Dorsolateral prefrontal cortex (tissue), 122 donors: ENCODE measurements at places on chromosomes 3 and 15.

DNA sequence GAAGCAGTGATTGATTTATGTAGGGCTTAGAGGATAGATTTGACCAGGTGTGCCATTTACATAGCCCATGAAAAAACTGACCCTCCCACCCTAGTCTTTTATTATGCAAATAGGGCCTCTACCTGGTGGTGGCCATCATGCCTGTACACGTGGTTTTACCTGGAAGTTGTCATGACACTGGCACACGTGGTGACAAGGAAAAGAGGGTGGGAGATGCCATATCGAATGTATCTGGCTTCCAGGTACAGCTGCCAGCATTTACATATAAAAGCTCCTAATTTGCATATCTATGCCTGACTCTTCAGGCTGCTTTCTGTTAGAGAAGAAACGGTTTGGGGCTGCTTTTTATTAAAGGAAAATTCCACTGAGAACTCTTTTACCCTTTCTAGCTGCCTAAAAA lies 35.0 kb upstream of the DNAJC13 start:
- DNase-seq: no peak

GRCh38 chr15:27706300-27706699 lies 392.8 kb downstream of the OCA2 start:
- DNase-seq: no peak

GRCh38 chr15:74642348-74642733 lies 26.7 kb downstream of the CLK3 start:
- no peak for DNase-seq

DNA sequence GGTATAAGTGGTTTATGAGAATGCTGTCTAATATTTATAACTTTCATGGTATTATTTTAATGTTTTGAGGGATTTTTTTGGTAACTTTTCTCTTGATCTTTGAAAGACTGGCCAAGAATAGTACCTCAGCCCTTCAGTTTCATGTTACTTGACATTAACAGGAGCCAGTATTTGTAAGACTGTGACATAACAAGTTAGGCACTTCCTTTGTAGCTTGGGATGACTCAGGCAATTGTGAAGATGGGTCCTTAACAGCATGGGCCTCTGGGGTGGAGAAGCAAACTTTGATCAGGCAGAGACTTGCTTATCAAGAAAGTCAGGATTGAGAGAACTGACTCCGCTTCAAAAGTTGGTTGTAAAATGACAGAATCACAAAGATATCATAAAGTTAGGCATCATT lies 9.5 kb downstream of the LRRC49 start:
- no peak for DNase-seq

- DNase-seq: no peak
These were observed 90.6 kb downstream of the ATP10A start for GRCh38 chr15:25772500-25772899.

DNA sequence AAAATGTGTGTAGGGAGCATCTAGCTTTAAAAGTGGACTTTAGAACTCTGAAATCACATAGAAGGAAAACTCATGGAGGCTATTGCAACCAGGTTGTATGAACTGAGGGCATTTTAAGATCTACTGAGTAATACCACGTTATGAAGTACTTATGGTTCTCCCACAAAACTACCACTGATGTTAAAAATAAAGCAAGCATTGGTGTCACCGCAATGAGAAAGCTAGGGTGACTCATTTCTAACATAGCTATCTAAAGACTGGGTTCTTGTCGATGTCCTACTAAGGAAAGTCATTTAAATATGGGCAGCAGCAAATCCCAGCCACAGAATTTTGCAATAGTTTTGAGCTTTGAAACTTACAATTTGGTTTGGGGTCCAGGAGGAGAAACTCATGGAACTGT lies 584.8 kb downstream of the DIPK2A start:
- no peak for DNase-seq

GRCh38 chr3:170765419-170766078 lies 104.4 kb downstream of the RPL22L1 start:
- no peak for DNase-seq

GRCh38 chr3:9946112-9947024 lies 5.8 kb downstream of the PRRT3 start:
- peak; percentile 74 for DNase-seq
